ENCODE measurements at places on chromosomes 6 and 20. TPM values are rescaled to one million over a fixed set of nuclear protein-coding genes. Genes with fewer than 3 reads are reported as not detected.

Gene ADTRP
- 6.9 TPM for total RNA-seq

Gene MMP24
- 0.11 TPM for total RNA-seq

Gene GPX5
- not detected for total RNA-seq

Gene CTCFL
- total RNA-seq: not detected

Gene FAM162B
- 14.1 TPM for total RNA-seq

Gene SIRPG
- total RNA-seq: not detected

Gene ACSS1
- total RNA-seq: 6.6 TPM

Gene GSTA3
- total RNA-seq: not detected

Gene RAB32
- total RNA-seq: 161 TPM
